ENCODE measurements at places on chromosomes 12 and 14.

DNA sequence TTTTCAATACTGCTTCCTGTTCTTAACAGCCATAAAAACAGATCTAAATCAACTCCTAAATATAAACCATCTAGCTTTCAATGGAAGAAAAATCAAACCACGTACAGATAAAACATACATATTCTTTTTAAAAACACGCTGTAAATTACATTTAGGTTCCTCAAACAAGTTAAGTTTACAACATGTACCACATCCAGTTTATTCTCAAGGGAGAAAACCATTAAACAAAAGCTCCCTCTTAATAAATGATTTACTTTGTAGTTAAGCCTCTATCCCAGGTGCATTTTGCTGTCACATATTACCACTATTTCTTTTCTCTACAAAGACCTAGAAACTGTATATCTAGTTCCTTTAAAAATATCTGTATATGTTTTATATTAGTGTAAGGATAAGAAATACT lies 3.1 kb downstream of the NUMB start:
- no peak for DNase-seq

DNA sequence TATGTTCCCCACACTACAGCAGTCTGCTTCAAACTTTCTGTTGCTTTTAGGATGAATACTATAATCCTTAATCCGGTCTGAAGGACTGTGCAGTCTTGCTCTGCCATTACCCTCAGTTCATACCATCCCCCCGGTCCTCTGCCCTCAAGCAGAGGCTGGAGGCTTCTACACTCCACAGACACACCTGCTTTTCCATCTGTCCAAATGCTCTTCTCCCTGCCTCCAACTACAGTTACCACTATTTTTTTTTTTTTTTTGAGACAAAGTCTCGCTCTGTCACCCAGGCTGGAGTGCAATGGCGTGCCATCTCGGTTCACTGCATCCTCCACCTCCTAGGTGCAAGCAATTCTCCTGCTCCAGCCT lies 19.3 kb upstream of the KCNH3 start:
- no peak for DNase-seq

GRCh38 chr12:109983432-109984142 lies 12.6 kb downstream of the GIT2 start:
- no peak for DNase-seq

DNA sequence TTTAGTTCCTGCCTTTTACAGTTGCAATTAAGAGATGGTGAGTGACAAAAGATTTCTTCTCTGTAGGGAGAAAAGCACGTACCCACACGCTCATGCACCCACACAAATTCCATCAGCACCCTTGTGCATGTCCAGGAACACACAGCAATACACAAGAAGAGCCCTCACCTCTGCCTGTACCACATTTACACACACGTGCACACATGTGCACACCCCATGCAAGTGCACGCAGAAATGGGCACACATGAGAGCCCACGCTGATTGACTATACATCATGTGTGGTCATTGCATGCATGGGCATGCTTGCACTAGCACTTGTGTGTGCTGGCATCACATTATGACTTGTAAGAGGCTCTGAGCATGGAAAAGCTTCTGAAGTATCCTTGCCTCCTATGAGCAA lies 70.5 kb downstream of the SERPINA3 start:
- no peak for DNase-seq

DNA sequence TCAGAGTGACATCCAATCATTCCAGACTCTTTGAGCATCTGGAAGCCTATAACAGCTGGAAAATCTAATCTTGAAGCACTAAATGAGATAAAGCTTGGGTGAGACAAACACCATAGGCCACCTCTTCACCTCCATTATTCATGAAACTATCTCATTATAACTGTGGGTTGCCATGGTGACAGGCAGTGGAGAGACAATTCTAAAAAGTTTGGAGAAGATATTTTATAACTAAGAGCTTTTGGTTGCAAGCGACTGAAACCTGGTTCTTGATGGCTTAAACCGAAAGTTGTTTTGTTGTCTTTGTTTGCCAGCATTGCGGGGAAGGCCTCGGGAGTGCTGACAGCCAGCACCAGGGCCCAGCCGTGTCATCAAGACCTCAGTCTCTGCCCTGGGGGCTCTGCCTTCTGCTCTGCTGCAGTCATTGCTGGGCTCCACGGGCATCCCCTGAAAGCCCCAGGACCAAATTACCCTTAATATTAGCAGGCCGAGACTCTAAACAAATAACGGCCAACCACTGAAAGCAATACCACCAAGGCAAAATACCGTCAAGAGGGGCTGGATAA lies 353.6 kb upstream of the SFSWAP start:
- DNase-seq = no peak

GRCh38 chr12:122449317-122449716 lies 26.8 kb upstream of the CLIP1 start:
- no peak for DNase-seq

DNA sequence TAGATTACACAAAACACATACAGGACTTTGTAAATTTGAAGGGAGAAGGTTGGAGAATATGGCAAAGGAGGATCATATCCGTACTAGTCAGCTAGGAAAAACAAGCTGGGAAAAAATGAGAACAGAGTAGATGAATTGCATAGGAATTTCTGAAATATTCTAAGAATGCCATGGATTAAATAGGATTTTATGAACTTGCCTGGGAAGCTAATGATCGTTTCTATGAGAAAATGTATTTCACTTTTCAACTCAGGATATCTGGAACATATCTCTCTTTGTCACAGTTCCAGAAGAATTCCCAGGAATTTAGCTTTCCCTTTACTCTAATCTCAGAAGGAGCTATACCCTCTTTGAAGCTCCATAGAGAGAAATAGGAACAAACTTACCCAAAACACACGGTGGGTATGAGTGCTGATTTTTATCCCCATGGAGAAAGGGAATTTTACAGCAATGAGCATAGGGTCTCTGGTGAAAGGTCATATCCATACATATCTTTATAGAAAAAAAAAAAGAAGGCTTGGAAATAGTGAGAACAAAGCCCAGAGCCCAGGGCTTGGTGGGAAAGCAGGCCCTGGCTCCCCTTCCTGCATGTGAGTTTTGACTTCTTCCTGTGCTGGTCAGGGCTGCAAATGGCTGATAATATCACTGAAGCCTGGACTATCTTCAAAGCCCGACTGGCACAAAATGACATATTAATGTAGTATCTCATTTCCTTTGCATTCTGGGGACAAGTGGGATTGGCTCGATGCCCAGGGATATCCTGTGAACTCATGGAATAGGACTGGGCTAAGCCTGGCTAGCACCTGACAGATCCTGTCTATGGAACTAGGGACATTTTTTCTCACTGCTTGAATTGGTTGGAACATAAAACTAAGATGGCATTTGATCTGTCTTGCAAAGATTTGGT lies 136.3 kb downstream of the AEBP2 start:
- peak; percentile 93 for DNase-seq

DNA sequence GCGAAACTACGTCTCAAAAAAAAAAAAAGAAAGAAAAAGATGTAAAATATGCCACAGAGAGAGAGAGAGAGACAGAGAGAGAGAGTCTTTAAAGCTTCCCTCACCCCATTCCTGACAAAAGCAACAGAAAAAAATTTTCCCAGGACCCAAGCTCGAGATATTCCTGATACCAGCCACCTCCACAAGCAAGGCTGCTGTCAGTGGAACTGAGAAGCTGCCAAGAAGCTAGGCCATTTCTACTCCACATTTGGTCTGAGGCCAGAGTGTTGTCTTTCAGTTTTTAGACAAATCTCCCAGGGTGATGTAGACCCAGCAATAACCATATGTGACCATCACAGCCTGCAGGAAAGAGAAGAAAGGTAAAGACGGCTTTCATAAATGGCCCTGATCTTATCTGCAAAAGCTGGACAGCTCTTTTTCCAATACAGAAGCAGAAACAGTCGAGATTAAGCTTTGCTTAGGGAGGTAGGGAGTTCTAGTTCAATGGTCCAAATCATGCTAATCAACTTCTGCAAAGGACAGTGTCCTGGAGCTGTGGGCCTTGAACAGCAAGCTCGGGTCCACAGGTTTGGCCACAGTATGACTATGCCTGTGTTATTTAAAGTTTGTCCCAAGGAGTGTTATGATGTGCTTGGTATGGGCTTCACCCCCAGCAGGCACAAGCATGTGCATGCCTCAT lies 130.3 kb upstream of the NUDT4 start:
- no peak for DNase-seq

- peak; percentile 13 for DNase-seq
These were observed 71.1 kb downstream of the PTPRR start for GRCh38 chr12:70849265-70849960.

DNA sequence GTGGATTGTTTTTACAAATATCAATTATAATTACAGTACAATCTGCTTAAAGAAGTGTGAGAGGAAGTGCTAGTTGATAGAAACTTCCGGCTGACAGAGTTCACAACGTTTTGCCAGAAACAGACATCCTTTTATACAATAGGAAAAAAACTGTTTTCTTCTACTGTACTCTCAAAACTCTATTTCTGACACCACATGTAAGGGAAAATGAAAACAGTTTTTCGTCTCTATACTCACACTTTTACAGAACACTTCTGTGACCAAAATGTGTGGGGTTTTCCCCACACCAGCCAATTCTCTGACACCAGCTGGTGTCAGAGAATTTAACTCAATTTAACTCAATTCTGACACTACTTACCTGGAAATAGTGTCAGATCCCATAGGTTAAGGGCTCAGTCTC lies 24.2 kb upstream of the HIF1A start:
- DNase-seq = no peak

- DNase-seq = no peak
These were observed 480.2 kb upstream of the CCDC196 start for GRCh38 chr14:66005900-66006434.

- peak; percentile 89 for DNase-seq
These were observed 44.4 kb upstream of the PRIMA1 start for GRCh38 chr14:93832665-93833064.

DNA sequence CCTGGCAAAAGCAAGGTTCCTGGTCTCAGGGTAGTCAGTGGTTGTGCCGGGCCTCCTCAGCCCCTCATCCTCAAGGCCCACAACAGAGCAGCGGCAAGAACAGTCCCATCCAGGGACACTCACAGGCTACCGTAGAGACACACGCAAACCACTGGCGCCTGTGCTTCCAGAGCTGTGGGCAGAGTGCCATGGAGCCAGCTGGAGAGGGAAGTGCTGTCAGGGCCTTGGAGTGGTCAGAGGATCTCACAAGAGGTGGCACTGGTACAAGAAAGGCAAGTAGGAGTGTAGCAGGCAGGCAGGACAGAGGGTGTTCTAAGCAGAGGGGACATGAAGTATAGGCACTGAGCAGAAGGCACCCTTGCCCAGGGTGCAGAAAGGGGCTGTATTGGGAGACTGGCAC lies 34.6 kb downstream of the ANKRD9 start:
- no peak for DNase-seq

- no peak for DNase-seq
These were observed 227.1 kb upstream of the DDHD1 start for GRCh38 chr14:53380052-53380866.

- DNase-seq = no peak
These were observed 3.3 kb downstream of the ENO2 start for GRCh38 chr12:6917491-6918231.

DNA sequence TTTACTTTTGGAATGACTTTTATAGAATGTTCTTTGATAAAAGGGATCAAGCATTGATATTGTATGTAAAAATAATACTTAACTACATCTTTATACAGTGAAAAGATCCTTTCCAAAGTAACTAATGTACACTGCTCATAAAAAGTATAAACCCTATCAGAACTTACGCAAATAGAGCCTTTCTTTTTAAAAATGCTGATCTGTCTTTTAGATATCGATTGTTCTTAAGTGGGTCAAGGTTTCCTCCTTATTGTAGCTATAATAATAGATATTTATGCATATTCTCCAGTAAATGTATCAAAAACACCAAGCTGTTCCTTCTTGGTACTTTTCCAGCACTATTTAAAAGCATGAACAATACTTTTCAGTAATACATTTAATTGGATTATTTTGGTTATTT lies 68.5 kb downstream of the PPHLN1 start:
- DNase-seq = no peak

DNA sequence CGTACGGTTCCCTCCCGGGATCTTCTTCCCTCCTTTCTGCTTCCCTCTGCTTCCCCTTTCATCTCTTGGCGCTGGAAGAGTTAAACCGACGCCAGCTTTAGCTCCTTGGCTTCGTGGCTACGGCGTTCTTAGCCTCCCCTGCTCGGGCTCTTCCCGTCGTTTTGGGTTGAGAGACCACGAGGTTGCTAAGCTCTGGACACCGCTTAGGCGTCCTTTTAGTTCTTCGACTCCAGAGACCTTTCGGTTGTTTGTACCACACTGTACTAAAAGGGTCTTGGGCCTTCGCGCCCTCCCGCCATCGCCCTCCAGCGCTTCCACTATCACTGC lies 545 bp downstream of the CPSF2 start:
- DNase-seq = no peak

GRCh38 chr12:80778005-80778541 lies 61.4 kb downstream of the MYF5 start:
- DNase-seq = peak; percentile 97

DNA sequence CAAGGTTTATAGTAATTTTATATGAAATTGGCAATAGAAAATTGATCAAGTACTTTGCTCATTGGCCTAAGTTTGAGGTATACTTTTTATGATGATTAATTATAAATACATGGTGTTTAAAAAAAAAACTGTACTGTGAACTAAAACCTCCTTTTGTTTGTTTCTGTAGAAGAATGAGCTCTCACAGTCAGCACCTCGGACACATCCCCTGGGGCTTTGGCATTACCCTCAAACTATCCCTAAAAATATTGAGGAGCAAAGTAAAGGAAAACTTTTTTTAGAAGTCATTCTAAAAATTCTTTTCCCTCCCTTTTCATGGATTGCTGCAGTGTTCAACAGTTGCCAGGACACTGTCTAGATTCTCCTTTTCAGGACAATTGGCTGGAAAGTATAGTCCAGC lies 183.6 kb downstream of the FBXL14 start:
- no peak for DNase-seq

DNA sequence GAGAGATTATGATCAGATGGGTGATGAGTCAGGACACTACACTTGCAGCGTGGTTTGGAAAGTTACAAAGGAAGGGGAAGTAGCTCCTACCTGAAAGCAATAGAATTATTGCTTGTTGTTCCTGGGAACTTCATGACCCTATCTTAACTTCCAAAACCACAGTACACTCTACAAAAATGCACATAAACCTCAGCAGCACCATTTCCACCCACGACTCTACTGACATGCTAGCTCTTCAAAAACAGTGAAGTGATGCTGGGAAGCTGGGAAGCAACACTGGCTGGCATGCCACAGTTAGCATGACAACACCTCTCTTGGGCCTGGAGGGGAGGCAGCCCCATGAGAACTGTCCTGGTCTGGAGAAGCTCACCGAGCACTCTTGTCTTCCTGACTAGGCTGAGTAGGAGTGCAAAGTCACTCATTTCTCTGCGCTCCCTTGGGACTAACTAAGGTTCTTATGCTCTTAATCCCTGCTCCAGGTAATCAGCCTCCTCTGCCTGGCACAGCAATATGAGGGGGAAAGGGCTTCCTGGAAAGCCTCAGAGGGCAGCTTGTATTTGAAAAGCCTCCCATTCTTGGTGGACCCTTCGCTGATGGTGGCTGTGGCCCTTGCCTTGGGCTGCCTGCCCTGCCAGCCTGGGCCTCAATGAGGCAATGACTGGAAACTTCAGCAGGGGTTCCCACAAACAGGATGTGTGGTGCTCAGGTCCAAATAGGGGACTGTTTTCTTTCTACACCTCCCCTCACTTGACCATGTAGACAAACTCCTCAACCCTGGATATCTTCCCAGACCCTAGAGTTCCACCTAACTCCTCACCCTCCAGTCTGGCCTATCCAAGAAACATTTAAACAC lies 1.2 kb downstream of the KRT3 start:
- DNase-seq = no peak

GRCh38 chr14:31070431-31070830 lies 44.3 kb upstream of the STRN3 start:
- no peak for DNase-seq

- DNase-seq = no peak
These were observed 270.6 kb downstream of the PAWR start for GRCh38 chr12:79420146-79420618.

GRCh38 chr14:59530349-59530748 lies 46.0 kb downstream of the JKAMP start:
- DNase-seq = no peak
